A549 treated with CORT108297 at 1 μM for 4 hours (cell line): ENCODE measurements at places on chromosomes 11 and 22. TPM values are rescaled to one million over a fixed set of nuclear protein-coding genes. Genes with fewer than 3 reads are reported as not detected.

GPR83 gene
- total RNA-seq, result 0.03 to 0.08 TPM (median 0.05 TPM) in 5 replicates

SLC29A2 gene
- total RNA-seq, result 3.1 to 5.3 TPM (median 4.5 TPM) in 5 replicates

F2 gene
- 2.0 to 3.2 TPM (median 2.4 TPM) in 5 replicates for total RNA-seq

LRRC74B gene
- not detected in 5 replicates for total RNA-seq

C22orf31 gene
- total RNA-seq, result not detected in 5 replicates

KCNK7 gene
- 0.29 to 1.0 TPM (median 0.76 TPM) in 4 of 5 replicates, not detected in the other for total RNA-seq

ANO1 gene
- total RNA-seq, result 1.2 to 2.0 TPM (median 1.4 TPM) in 5 replicates

RAG1 gene
- 0.09 to 0.64 TPM (median 0.32 TPM) in 5 replicates for total RNA-seq

GGTLC2 gene
- not detected in 5 replicates for total RNA-seq

CELSR1 gene
- 23.0 to 28.8 TPM (median 28.0 TPM) in 5 replicates for total RNA-seq

JAML gene
- total RNA-seq, result not detected in 5 replicates

MRGPRE gene
- 0.09 to 0.17 TPM (median 0.10 TPM) in 3 of 5 replicates, not detected in the others for total RNA-seq

MADD gene
- total RNA-seq, result 22.0 to 24.2 TPM (median 23.5 TPM) in 5 replicates

OR10G7 gene
- not detected in 5 replicates for total RNA-seq

OR8D1 gene
- total RNA-seq, result not detected in 5 replicates

USP2 gene
- total RNA-seq, result 0.33 to 0.53 TPM (median 0.42 TPM) in 5 replicates

SLC17A6 gene
- total RNA-seq, result not detected in 5 replicates

WT1 gene
- total RNA-seq, result 5.2 to 6.0 TPM (median 5.7 TPM) in 5 replicates

TMEM132A gene
- 110 to 179 TPM (median 170 TPM) in 5 replicates for total RNA-seq

TIMP3 gene
- total RNA-seq, result 1.5 to 2.7 TPM (median 1.9 TPM) in 5 replicates

GRAMD1B gene
- 28.4 to 45.0 TPM (median 41.9 TPM) in 5 replicates for total RNA-seq

OR5P2 gene
- total RNA-seq, result not detected in 5 replicates

PTPRJ gene
- total RNA-seq, result 30.1 to 47.4 TPM (median 41.5 TPM) in 5 replicates

SCGB2A2 gene
- not detected in 5 replicates for total RNA-seq

FIBIN gene
- total RNA-seq, result not detected in 5 replicates

C22orf15 gene
- not detected in 5 replicates for total RNA-seq

CNTF gene
- 1.0 to 1.5 TPM (median 1.2 TPM) in 5 replicates for total RNA-seq

MS4A6A gene
- not detected in 5 replicates for total RNA-seq
